Upper lobe of right lung (tissue), 1 donor: ENCODE measurements at places on chromosomes 3 and 15. TPM values are rescaled to one million over a fixed set of nuclear protein-coding genes. Genes with fewer than 3 reads are reported as not detected.

DNA sequence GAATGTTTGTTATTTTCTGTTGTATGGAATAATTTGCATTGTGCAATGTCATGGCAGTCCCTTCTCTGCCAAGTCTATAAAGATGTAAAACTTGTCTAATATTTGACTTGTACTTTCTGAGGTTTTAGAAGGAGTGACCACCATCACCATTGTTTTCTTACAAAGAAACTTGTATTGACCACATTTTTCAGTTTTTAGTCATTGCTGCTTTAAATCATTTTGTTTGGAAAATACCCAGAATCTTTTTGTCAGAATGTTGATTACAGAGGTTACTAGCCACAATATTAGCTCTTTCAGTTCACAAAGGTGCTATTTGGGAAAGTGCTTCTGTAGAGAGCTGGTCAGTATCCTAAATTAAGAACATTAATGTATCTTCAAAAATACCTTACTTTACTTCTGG lies 532.4 kb upstream of the GBE1 start:
- no peak for DNase-seq

NEIL1 gene
- total RNA-seq = 42.1 TPM

DNA sequence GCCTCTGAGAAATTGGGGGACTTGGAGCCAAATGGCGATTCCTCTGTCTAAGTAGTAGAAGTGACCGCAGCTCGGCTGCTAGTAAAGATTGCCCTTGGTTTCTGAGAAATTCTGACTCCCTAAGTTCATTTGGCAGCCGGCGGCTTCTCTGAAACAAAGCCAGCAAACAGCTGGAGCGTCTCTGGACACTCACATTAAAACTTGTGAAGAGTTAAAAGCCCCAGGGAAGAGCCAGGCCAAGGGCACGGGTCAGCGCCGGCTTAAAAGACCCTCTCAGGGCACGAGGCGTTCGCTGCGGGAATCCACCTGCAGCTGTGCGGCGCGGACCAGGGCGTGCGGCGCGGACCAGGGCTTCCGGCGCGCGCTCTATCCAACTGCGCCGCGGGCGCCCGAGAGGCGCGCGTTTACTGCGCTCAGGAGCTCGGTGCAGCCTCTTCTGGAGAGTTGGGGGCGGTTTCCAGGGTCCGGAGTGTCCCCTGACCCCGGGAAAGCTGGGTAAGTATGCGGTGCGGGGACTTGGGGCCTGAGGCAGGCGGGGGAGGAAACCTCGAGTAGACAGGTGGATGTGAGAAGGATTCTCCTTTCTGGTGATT lies at the start of gene COL6A5:
COL6A5 (plus strand) TSS at position 186 of the 593 bp plus-strand sequence. CDS start 27,967 bp downstream, outside the sequence.
- peak; percentile 59 for DNase-seq

C3orf49 gene
- not detected for total RNA-seq

GRCh38 chr15:42228036-42228435 lies 19.9 kb upstream of the VPS39 start:
- DNase-seq = no peak

- DNase-seq = no peak
Observed at GRCh38 chr15:74613089-74613952, 2.3 kb upstream of the CLK3 start.

- no peak for DNase-seq
Observed at GRCh38 chr15:48976444-48977088, 12.8 kb upstream of the SHC4 start.

SI gene
- not detected for total RNA-seq
